ENCODE measurements at places on chromosomes 16 and 17.

- DNase-seq: no peak
These were observed 4.7 kb upstream of the NUDT16L1 start for GRCh38 chr16:4688674-4689045.

- no peak for DNase-seq
These were observed 283.7 kb downstream of the CPPED1 start for GRCh38 chr16:12519986-12520385.

DNA sequence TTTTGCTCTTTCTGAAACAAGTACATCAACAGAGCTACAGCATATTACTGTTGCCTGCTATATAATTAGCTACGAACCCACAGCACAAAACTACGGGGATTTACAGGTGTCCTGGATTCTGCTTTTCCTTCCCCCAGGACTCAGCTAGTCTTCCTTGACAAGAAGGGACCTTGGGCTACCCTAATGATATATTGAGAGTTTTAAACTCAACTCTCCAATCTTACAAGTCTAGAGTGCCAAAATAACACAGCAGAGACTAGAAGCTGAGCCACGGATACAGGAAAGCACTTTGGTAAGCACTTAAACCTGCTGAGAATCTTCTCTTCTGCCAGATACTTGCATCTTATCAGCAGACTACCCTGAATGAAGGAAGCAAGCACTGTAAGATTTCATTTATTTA is 161.4 kb upstream of the C17orf78 start:
- DNase-seq: no peak

DNA sequence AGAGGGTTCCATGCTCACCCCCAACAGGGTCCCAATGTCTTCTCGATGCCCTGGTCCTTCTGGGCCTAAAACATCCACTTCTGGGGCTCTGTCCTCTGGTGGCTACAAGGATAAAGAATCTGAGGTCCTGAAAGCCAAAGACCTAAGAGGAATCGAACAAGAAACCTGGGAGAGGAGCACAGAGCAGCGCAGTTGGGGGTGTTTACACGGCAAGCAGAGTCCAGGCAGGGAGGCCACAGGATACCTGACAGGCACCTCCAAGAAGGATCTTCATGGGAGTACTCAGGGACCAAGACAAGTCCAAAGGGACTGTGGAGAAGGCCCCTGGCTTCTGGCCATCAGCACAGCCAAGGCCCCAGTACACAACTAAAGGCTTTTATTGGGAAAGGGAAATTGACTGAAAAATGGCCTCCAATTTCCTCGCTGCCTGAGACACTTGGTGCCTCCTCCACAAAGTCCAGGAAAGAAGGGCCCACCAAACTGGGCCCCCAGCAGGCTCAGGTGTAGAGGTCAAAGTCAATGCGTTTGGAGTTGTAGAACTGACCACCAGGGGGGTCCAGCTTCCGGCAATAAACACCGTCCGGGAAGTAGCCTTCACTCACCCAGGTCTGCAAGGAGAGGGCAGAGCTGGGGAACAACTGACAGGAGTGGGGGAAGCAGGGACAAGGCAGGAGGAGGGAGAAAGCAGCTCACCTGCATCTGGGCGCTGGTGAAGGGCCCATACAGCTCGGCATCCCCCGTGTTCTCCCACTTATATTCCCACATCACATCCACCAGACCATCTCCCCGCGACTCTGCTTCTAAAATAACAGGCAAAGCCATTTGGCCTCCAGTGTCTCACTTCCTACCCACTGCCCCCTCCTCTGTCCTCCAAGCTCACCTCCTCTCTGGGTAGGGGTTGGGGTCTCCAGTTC is 2.4 kb downstream of the CD2BP2 start:
- DNase-seq: no peak

- DNase-seq: no peak
These were observed 11.4 kb downstream of the C16orf95 start for GRCh38 chr16:87305505-87306391.

GRCh38 chr16:81610144-81610842 is 165.7 kb downstream of the CMIP start:
- DNase-seq: no peak

DNA sequence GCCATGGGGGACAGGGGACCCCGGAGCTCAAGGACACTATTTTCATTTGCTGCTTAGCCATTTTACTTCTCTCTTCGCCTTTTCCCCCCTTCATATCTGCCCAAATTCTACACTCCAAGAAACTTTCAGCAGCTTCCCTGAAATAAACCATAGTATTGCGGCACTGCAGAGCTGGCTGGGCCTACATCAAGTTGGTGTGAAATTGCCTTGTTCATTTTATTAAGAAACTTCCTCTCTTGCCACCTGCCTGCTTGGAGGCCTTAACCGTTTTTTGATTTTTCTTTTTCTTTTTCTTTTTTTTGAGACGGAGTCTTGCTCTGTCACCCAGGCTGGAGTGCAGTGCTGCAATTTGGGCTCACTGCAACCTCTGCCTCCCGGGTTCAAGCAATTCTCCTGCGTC is 7.4 kb upstream of the CPNE2 start:
- no peak for DNase-seq

- no peak for DNase-seq
These were observed 81.3 kb downstream of the COX10 start for GRCh38 chr17:14150619-14151018.

DNA sequence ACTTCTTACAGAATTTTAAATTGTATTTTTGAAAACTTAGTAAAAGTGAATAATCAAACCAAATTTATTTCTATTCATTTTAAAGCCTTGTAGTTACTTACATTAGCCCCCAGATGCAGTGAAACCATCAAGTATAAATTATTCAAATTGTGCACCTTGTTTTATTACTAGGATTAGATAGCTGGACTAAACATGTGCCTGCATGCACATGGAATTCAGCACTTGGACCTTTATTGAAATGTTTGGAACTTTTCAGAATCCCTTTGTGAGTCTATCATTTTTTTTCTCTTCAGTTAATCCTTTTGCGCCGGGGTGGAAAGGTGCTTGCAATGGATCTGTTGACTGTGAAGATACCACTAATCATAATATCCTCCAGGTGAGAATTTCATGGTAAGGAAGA is 4.7 kb downstream of the ZPBP2 start:
- DNase-seq: no peak

GRCh38 chr17:4276514-4276913 is 12.7 kb upstream of the ANKFY1 start:
- DNase-seq: no peak

- no peak for DNase-seq
These were observed 2227.7 kb downstream of the TP53TG3F start for GRCh38 chr16:35687071-35687470.

DNA sequence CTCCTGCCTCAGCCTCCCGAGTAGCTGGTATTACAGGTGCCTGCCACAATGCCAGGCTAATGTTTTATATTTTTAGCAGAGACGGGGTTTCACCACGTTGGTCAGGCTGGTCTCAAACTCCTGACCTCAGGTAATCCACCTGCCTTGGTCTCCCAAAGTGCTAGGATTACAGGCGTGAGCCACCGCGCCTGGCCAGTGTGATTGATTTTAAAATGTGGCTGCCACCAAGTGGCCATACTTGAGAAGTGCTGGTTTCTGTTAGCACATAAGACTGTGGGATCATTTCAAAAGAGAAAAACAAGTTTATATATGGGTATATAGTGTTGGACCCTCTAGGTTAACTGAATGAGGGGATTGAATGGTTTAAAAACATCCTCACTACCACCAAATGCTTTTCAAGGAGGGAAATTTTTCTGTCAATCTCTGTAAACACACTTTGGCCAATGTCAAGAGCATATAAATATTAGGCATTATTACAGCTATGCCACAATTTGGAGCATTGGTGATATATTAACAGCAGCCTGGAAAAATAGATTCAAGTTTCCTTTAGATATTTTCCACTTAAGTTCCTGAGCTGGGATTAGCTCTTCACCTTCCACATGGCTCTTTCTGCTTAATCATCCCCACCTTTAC is 13.5 kb upstream of the DHRS13 start:
- DNase-seq: no peak

DNA sequence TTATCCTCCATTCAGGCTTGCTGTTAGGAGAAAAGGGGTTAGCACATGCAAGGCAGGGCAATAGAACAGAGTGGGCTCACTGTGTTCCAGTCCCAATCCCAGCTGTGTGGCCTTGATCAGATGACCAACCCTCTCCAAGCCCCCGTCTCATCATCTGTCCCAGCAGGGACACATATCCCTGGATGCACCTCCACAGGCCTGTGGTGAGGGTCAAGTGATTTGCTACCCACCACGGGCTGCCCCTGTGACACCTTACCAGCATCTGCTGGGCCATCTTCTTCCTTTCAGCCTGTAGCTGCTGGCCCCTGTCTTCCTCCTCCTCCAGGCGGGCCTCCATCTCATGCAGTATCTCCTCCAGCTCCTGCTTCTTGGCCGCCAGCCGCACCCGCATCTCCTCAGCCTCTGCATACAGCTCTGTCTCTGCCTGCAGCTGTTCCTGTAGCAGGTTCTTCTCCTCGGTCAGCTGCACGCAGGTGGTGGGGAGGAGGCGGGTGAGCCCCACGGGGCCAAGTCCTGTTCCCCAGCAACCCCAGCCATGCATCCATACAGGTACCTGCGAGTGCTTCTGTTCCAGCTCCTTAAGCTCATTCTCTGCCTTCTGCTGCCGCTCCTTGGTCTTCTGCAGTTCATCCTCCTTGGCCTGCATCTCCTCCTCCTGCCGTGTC is 91.3 kb downstream of the NDE1 start:
- DNase-seq: no peak

- no peak for DNase-seq
These were observed 80.8 kb upstream of the RNU2-1 start for GRCh38 chr17:43314611-43315011.

DNA sequence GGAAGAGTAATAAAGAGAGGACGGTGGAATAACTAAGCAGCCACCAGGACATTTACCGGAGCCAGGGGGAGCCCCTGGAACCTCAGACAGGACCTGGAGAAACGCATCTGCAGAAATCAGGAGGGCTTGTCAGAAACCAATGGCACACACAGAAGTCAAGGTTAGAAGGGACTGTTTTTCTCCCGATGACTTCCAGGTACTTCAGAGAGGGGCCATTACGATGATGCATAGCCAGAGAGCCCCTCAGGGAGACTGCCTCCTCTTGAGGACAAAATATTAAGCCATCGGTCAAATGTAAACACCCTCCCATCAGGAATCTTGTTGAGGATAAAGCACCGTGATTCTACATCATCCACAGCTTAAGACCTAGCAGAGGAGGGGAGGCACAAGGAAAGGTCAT is 333.6 kb upstream of the CDH5 start:
- no peak for DNase-seq

GRCh38 chr16:82623241-82623640 is 3.5 kb upstream of the CDH13 start:
- DNase-seq: no peak

DNA sequence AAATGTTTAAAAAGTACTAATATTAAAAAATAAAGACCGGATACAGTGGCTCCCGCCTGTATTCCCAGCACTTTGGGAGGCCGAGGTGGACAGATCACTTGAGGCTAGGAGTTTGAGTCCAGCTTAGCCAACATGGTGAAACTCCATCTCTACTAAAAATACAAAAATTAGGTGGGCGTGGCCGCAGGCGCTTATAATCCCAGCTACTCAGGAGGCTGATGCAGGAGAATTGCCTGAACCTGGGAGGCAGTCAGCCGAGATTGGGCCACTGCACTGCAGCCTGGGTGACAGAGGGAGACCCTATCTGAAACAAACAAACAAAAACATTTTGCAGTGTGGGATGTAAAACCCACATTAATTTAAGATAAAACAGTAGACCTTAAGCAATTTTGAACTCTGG is 11.8 kb downstream of the CDC27 start:
- no peak for DNase-seq

- no peak for DNase-seq
These were observed 9.1 kb upstream of the BLMH start for GRCh38 chr17:30300818-30301217.

- DNase-seq: no peak
These were observed 163.5 kb downstream of the SDK2 start for GRCh38 chr17:73480740-73481139.

- DNase-seq: no peak
These were observed 610.7 kb upstream of the C16orf82 start for GRCh38 chr16:26456074-26456473.

DNA sequence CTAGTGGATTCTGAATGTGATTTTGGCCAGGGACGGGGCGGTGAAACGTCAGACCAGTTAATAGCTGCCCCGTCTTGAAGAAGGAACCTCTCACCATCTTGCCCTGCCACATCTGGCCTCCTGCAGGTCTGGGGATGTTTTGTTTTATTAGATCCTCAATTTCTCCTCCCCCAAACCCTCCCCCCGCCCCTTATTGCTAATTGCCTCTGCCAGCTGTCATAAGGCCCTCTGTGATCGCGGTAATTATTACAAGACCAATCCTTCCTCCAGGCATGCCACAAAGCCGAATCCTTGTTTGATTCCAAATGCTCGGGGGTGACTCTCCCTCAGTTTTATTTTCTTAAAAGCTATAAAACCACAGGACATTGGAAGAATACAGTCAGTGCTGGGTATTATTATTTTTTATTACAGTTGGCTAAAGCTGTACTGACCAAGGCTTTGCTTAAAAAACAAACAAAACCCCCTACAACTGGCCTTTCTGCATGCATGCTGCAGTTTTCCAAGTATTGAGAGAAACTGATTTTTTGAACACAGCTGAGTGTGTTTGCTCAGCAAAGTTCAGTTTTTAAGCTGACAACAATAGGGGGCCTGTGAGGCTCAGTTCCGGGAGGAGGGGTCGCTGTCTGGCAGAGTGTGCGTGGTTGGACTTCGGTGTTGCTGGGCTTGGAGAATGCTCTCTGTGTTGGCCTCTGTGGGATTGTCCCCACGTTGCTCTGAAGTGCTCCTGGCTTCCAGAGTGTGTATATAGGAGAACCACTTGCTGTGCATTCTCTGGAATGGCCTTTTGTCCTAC is 1.7 kb downstream of the KSR1 start:
- peak; percentile 61 for DNase-seq

DNA sequence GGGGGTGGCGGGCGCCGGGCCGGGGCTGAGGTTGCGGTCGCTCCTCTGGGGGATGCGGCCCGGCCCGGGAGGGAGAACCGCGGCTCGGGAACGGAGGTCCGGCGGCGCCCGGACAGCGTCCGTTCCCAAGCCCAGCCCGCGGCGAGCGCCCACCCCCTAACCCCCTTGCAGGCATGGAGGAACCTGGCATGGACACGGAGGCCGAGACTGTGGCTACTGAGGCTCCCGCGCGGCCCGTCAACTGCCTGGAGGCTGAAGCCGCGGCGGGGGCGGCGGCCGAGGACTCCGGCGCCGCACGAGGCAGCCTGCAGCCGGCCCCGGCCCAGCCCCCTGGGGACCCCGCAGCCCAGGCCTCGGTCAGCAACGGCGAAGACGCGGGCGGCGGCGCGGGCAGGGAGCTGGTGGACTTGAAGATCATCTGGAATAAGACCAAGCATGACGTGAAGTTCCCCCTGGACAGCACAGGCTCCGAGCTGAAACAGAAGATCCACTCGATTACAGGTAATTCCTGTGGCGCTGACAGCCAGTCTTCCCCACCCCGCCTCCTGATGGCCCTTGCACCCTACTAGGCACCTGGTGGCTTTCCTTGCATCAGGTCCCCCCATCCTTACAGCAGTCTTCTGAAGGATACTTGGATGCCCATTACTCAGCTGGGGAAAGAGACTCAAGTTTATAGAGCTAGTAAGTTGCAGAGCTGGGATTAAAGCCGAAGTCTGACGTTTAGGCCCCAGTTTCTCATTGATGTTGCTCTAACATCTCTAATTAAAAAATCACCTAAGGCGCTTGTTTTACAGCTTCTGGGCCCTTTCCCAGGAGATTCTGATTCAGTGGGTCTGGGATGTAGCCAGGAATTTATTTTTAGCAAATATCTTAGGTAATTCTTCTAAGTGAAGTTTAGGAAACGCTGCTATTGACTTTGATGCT is 514 bp downstream of the UBFD1 start:
- no peak for DNase-seq

- DNase-seq: no peak
These were observed 37.3 kb downstream of the SPOP start for GRCh38 chr17:49640556-49640955.

- DNase-seq: no peak
These were observed 18.6 kb upstream of the PITPNM3 start for GRCh38 chr17:6574687-6575595.
